Activated gamma-delta T cell treated with Interleukin-2 at 50 U/mL for 16 hours (primary cell): ENCODE measurements at places on chromosomes 5 and 9.

DNA sequence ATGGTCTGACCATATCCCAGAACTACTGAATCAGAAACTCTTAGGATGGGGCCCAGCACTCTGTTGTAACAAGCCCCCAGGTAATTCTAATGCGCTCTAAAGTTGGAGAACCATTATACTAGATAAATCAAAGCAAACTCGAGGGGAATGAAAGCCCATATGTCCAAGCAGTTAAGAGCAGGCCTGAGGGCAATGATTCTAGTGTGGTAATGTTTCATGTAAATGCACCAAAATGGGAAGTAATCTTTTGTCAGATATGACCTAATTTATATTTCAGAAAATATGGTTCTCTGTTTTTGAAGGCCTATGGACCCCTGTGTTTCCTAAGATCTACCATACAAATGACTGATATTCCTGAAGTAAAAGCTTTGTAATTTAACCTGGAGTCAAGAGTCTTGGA is 108.0 kb upstream of the PTGER4 start:
- no peak for DNase-seq

GRCh38 chr5:52457810-52458209 is 329.9 kb upstream of the ITGA1 start:
- no peak for DNase-seq

DNA sequence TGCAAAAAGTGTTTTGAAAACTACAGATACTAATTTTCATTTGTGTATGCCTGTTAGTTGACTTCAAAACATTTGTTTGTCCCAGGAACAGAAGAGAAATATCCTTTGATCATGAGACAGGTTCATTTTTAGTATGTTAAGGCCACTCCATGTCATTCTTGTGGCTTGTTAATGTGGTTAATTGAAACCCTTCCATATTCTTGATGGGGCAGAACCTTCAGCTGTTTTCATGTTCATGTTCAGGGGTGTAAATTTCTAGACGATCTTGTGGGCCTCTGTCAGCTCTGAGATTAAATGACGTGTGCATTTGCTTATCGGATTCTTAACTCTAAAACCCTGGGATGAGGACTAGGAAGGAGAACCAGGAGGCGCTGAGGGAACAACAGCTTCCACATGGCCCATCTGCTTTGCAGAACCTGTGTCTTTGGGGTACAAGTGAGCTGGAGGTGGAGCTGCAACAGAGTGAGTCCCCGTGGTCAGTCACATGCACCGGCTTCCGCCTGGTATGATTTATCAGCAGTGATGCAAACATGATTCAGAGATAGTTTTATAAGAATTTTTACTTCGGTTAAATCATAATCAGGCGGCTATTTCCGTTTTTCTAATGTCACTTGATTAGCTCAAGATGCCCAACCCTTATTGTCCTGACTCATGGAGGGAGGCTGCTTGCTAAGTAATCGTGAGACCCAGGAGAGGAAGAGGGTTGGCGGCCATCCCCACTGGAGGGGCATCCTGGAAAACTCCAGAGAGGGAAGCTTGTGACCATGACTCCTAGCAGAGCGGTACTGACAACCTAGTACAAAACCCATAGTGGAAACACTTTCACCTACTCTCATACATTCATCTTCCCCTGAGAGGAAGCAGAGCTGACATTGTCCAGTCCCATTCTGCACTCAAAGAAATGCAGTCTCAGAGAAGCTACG is 138.4 kb downstream of the C9orf152 start:
- DNase-seq, result no peak

GRCh38 chr5:32814141-32814540 is 103.0 kb downstream of the NPR3 start:
- DNase-seq, result no peak

DNA sequence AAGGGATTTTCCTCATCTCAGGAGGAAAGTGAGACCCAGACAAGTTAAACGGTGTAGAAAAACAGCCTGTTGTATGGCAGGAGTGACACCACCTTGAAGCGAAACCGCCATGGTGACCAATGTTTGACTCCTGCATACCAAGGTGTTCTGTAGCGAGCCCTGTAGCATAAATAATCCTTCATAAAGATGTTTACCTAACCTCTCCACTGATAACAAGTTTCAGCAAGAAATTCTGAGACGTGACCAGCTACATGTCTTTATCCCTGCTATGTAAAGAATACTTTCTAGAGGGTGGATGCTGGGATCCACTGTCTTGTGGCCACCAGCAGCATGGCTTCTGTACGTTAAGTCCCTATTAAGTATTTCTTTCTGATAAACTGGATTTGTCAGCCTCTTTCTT is 148.1 kb downstream of the MPDZ start:
- DNase-seq, result no peak

DNA sequence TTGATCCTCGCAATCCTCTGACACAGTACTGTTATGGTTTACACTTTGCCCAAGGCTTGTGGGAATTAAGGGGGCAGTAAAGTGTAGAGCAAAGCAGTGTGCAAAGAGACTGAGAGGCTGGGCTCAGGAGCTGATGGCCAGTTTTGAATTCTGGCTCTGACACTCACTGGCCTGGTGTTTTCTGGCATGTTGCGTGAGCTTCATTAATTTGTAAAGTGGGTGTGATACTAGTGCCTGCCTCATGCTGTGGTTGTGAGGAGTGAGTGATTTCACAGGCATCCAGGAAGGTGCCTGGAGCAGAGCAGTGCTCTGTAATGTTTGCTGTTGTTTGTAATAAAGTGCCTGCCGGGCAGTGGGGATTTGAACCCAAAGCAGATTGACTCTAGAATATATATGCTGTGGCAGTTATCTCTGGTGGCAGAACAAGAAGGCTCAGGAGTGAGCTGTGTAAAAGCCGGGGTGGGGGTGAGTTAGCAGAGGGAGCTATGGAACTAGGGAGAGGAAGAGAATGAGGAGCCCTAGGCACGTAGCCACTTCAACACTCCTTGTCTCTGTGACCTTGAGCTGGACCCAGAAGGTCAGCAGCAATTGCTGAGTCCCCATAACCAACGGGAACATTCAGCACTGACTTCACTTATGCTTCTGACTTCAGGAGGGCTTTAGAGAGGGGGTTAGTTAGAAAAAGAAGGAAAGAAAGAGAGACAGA is 108.5 kb downstream of the DOCK2 start:
- DNase-seq, result no peak

GRCh38 chr5:119451561-119451960 is 736 bp upstream of the HSD17B4 start:
- DNase-seq, result no peak

DNA sequence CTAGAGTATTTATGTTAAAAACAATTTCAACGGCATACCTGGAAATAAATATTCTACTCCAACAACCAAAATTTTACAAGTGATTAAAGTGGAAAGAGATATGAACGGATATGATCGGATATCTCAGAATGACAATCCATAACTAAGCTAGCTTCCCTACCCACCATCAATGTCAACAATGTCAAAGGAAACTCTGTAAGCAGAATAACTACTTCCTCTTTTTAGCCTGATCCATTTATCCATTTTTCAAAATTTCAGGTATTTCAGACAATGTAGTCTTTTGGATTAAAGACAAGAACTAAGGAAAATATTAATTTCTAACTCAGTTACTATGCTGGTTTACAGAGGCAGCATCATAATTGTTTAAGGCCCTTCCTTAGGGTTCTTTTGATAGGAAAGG is 188.7 kb downstream of the DENND1A start:
- DNase-seq, result no peak

DNA sequence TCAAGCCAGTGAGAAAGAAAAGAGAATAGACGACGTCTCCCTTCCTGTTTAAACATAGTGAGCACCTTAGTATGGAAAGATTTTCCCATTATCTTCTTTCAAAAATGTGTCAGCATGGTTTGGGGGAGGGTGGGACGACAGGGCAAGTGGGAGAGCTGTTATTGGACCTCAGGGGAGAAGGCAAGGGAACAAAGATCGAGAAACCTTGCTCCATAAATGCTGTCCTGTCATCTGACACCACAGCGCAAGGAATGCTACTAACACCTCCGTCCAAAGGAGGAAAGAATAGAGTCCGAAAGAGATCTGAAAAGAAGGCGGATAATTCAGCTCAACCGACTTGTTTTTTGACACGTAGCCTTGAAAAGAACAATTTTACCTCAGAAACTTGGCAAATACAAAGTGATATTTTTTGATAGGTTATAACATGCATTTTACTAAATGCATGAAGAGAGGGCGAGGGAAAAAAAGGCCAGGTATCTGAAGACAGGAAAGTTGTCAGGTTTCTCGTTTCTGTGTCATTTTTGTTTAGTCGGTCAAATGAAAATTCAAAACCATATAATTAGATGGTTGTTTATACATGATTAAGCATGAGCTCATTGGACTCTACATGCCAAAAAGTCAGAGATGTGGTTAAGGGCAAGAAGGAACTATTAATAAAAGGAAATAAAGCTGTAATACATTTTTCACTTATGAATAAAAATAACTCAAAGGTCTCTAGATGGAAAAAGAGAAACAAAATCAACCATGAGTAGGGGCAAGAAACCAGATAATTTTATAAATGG is 155.7 kb downstream of the GLIS3 start:
- no peak for DNase-seq

DNA sequence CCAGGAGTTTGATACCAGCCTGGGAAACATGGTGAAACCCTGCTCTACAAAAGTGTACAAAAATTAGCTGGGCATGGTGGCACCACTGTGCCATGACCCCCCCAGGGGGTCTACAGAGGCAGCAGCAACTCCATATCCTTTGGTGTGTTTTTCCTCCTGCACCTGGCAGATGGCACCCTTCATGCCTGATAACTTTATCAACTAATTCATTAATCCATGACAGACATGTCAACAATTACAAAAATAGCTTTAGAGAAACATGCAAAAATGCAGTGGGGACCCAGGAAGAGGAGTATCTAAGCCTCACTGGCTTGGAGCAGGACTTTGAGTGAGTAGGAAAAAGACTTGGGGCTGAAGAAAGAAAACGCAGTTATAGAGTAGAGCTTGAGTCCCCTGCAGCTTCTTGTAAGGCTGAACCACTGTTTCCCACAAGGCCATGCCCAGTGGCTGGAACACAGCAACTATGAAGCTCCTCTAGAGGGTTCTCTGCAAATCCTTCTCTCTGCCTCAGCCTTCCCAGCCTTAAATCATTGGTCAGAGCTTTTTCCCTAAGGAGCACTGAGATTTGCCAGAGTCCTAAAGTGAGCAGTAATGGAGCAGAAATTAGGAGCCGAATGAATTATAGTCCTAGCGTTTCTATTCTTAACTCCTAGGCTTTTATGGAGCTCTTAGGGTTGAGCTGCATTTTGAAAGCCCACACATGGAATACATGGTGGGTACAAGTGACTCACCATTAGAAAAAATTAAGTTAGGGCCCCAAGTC is 25.5 kb upstream of the B4GALT1 start:
- DNase-seq, result no peak
